ENCODE measurements at places on chromosomes 7 and 10.

DNA sequence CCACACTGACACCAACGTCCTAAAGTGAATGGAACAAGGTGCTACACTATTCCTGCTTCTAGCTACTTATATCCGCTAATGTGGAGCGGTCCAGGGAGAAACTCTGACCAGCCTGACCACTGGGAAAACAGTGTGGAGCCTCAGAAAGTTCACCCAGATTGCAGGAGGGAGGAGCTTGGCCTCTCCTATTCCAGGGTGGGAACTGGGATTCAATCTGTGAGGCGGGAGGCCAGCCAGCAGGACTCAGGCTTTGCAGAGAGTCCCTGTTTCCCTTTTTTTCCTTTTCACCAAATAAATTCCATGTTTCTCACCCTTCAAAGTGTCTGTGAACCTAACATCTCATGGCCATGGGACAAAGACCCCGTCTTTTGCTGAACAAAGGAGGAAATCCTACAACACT lies 86.4 kb upstream of the SEMA3C start:
- H3K4me1 ChIP-seq: peaks cover 11% of the 10 kb centered on the region
- H3K4me3 ChIP-seq: no peak overlapping the region
- H3K27ac ChIP-seq: no peak overlapping the region
- H3K36me3 ChIP-seq: no peaks in the 10 kb centered on the region

DNA sequence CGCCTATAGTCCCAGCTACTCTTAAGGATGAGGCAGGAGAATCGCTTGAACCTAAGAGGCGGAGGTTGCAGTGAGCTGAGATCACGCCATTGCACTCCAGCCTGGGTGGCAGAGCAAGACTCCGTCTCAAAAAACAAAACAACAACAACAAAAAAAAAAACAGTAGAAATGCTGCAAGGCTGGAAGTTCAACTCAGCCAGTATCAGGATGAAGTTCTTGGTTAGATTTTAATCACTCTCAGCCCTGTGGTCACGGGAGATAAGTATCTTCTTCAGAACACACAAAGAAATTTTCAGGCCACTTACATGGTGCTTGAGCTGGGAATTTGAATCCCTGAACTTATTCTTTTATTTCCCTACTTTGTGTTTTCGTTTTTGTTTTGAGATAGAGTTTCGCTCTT lies 120.4 kb downstream of the MARCHF5 start:
- no peaks in the 10 kb centered on the region for H3K4me1 ChIP-seq
- no peaks in the 10 kb centered on the region for H3K36me3 ChIP-seq
- no peak overlapping the region for H3K4me3 ChIP-seq
- no peak overlapping the region for H3K27ac ChIP-seq
- no peaks in the 10 kb centered on the region for H3K27me3 ChIP-seq

- H3K4me1 ChIP-seq: peaks cover 8% of the 10 kb centered on the region
- no peak overlapping the region for H3K4me3 ChIP-seq
- no peaks in the 10 kb centered on the region for H3K27me3 ChIP-seq
Measured at GRCh38 chr7:40918701-40919271, 784.0 kb downstream of the SUGCT start.

DNA sequence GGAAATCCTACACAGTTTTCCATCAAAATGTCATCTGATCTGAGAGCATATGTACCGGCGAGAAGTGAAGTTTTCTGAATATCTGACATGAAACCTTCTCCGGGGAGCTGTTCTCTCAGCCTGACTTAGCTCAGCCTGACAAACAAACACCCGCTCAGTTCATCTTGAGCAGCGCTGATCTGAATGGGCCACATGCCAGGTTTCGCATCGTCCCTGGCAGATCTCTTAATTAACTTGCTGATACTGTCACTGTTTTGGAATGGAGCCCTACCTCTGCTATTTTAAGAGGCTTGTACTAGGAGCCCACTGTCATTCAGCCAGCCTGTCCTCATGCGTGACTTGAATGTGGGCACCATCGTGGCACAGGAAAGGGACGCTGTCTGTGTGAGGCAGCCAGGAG lies 109.2 kb downstream of the STRA8 start:
- no peaks in the 10 kb centered on the region for H3K4me1 ChIP-seq
- no peak overlapping the region for H3K27ac ChIP-seq
- 0 out of 2 replicates have a peak overlapping the region, but pooled peaks have one; percentile 20 for H3K4me3 ChIP-seq
- no peaks in the 10 kb centered on the region for H3K36me3 ChIP-seq
- no peaks in the 10 kb centered on the region for H3K27me3 ChIP-seq

Data from SK-N-SH (cell line).